Cortex of kidney (tissue), 1 donor: ENCODE measurements at places on chromosomes 3 and 15.

DNA sequence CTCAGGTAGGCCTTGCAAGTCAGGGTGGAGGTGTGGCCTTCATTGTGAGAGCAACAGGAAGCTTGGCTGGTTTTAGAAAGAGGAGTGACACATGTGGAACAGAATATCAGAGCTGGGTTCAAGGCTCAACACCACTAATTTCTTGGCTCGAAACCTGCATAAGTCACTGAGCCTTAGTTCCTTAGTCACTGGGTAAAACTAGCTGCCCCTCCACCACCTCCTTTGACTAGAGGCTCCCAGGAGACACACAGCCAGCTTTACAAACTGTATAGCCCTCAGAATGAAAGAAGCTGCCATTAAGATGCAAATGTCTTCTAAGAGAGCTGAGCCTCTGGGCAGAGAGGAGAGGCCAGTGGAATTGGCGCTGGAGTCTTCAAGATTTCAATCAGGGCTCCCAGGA, 67.7 kb downstream of the CERS3 start:
- DNase-seq, result no peak

GRCh38 chr15:77573802-77574201, 58.9 kb downstream of the LINGO1 start:
- no peak for DNase-seq

DNA sequence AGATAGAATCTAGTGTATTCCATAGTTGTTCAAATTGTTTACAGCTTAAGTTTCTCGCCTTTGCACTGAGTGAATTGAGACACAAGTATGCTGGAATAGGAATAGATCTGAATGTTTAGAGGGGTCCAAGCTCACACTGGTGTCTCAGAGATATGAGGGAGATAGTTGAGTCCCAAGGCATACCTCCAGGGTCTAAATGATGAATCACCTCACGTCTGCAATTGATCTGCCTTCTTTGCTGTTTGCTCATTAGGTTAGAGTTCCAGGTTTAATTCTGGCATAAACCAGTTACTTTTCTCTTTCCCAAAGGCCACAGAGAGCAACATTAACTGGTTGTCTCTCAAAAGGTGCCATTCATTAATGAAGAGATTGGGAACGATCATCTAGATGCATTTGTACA, 106.3 kb upstream of the MME start:
- no peak for DNase-seq

DNA sequence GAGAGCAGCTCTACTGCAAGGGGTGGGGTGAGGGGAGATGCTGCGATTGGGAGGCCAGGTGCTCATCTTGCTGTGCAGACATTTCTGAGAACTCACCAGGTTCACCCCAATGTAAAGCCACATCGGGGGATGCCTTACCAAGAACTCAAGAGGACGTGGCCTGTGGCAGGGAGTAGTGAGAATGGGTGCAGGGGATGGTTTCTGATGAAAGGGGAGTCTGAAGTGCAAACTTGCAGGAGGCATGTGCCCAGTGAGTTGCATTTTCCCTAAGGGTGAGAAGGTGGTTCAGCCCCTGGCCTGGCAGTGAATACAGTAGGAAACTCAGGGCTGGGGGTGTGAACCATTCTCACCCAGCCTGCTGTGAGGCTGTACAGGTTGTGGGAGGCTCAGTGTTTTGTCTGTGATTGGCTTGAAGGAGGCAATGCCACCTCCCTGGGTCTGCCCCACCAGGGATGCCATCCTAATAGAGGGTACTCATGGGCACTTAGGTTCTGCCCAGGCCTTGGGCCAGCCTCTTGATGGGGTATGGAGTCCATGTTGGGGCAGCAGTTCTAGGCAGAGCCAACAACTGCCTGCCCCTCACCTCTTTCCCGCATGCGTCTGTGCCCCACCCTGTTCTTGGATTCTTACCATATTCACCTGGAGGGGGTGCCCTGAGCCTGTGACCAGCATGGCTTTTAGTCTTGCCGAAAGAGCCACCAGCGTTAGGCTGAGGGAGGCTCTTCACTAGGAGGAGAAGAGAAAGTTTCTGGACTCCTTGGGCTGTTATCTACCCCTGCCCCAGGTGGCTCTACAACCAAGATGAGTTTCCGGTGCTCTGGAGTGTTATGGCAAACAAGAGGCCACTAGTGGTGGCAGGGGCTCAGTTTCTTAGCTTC, 4.5 kb downstream of the HEMK1 start:
- no peak for DNase-seq
